ENCODE measurements at places on chromosomes 1 and 21. TPM values are rescaled to one million over a fixed set of nuclear protein-coding genes. Genes with fewer than 3 reads are reported as not detected.

Gene STX12
- total RNA-seq, result 19.7 TPM

DNA sequence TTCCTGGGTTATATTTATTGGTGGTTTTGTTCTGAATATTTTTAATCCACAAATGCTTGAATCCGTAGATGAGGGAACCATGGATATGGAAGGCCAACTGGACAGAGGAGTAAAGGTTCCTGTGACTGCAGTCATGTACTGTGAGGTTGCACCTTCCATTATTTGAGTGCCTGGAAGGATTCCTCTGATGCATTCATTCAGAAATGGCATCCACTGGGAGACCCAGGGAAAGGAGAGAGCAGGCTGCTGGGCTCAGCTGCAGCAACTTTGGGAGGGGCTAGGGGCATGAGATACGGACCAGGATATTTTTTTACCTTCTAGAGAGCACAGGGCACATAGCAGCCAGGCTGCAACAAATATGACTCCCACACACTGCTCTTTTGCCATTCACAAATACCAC, 19.5 kb downstream of the AK2 start:
- H3K36me3 ChIP-seq, result peaks cover 73% of the 10 kb centered on the region
- no peak for DNase-seq
- no peak overlapping the region for H3K27ac ChIP-seq
- H3K4me3 ChIP-seq, result no peak overlapping the region

Gene HORMAD1
- total RNA-seq, result not detected

Gene MR1
- total RNA-seq, result 6.6 TPM

Gene TCHH
- total RNA-seq, result not detected

Gene OR6P1
- total RNA-seq, result not detected

Gene APH1A
- 130 TPM for total RNA-seq

Gene OR2T2
- total RNA-seq, result not detected

- H3K4me1 ChIP-seq, result peaks cover 50% of the 10 kb centered on the region
- no peak overlapping the region for H3K27ac ChIP-seq
- peaks cover 23% of the 10 kb centered on the region for H3K27me3 ChIP-seq
- H3K36me3 ChIP-seq, result no peaks in the 10 kb centered on the region
- DNase-seq, result no peak
Observed at GRCh38 chr1:156152628-156153027, 757 bp upstream of the SEMA4A start.

- no peak overlapping the region for H3K27ac ChIP-seq
- H3K36me3 ChIP-seq, result no peaks in the 10 kb centered on the region
- H3K27me3 ChIP-seq, result peaks cover 2% of the 10 kb centered on the region
- peaks cover 38% of the 10 kb centered on the region for H3K4me1 ChIP-seq
- H3K4me3 ChIP-seq, result no peak overlapping the region
Observed at GRCh38 chr1:209652873-209653401, 712 bp upstream of the LAMB3 start.

Gene TAS1R1
- total RNA-seq, result 1.4 TPM

DNA sequence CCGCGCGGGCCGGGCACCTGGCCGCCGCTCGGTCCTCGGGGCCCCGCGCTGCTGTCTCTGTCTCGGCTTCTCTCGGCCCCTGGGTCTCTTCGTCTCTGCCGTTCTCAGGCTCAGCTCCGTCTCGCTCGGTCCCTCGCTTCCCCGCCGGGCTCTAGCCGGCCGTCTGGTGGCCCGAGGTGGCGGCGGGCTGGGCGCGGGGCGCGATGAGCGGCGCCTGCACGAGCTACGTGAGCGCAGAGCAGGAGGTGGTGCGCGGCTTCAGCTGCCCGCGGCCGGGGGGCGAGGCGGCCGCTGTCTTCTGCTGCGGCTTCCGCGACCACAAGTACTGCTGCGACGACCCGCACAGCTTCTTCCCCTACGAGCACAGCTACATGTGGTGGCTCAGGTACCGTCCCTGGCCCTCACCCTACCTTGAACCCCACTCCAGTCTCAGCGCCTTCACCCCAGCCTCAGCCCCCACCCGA, 355 bp downstream of the SHISAL2A start:
- H3K4me3 ChIP-seq, result no peak overlapping the region
- peaks cover 61% of the 10 kb centered on the region for H3K4me1 ChIP-seq
- H3K36me3 ChIP-seq, result no peaks in the 10 kb centered on the region
- H3K27ac ChIP-seq, result no peak overlapping the region
- no peak for DNase-seq
